ENCODE measurements at places on chromosomes 3 and 15.

DNA sequence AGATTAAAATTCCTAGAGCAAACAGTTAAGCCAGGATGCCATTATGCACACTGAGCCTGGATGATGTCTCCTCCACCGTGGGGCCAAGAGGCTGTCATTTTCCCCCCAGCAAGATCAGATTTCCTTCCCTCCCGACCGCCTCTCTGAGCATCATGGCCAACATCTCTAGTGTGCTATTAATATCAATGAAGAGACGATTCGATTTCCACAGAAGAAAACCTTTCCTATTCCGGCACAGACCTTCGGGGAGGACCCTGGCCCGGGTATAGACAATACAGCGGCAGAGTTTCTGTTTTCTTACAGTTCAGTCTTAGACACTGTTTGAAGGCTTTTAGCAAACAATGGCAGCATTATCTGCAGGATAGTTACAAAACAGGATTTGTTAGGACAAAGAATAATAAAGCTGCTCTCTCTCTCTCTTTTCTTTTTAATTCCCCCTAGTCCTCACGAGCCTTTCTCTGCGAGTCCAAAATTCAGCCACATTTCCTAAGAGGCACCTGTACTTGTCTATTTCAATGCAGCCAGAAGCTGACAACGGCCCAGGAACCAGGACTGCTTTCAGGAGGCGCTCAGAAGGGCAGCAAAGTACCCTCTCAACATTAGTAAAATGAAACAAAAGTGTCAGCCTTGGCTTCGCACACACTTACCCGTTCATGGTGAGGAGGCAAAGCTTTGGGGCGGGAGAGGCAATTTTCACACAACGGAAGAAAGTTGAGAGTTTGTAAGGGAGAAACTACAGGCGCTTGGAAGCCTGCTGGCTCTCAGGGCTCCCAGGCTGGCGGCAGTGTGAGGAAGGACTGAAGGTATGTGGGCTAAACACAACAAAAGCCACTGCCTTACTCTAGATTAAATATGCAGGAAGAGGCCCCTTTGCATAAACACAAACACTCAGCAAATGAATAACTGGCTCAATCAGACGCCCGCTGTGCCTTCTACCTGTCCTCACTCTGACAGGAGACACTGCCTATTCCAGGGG is 278.0 kb downstream of the FOXP1 start:
- no peak for DNase-seq

GRCh38 chr3:123605789-123606234 is 21.0 kb upstream of the HACD2 start:
- no peak for DNase-seq

- DNase-seq: no peak
Observed at GRCh38 chr3:107772016-107772415, 249.3 kb downstream of the BBX start.

GRCh38 chr3:146498002-146498736 is 28.8 kb upstream of the PLSCR2 start:
- no peak for DNase-seq

- DNase-seq: no peak
Observed at GRCh38 chr3:5112043-5112442, 10.0 kb upstream of the ARL8B start.

DNA sequence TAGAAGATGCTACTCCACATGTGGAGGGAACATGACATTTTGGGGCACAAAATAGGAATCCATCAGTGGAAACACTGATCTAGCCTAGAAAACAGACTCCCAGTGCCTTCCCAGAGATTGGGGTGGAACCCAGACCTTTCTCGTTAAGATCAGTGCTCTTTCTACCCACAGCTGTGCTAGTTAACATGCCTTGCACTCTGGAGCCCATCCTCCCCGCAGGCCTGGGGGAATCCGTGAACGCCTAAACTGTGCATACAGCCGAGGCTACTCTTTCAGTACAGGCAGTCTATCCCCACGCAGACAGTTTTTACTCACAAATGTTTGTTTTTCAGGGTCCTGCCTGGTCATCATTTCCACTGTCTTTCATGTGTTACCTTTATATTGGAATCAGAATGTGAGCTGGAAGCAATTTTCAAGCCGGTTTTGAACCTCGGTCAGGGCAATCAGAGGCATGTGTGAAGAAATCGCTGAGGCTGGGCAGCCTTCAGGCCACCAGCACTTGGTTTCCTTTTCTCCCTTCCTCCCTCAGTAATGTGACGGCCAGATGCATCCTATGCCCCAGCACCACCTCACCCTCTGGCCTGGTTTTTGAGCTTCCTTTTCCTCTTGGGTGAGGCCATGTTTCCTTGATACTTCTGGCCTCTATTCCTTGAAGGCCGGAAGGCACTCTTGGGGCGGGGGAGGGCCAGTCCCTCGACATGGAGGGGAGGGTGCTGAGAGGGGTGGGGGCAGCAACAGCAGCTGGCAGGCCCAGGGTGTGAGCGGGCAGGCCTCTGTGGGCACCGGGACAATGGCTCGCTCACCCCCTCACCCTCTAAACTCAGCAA is 123.6 kb upstream of the GALNT15 start:
- no peak for DNase-seq

- no peak for DNase-seq
Observed at GRCh38 chr3:161355508-161355907, 15.8 kb downstream of the SPTSSB start.

GRCh38 chr3:25169151-25169550 is 258.9 kb upstream of the RARB start:
- no peak for DNase-seq

DNA sequence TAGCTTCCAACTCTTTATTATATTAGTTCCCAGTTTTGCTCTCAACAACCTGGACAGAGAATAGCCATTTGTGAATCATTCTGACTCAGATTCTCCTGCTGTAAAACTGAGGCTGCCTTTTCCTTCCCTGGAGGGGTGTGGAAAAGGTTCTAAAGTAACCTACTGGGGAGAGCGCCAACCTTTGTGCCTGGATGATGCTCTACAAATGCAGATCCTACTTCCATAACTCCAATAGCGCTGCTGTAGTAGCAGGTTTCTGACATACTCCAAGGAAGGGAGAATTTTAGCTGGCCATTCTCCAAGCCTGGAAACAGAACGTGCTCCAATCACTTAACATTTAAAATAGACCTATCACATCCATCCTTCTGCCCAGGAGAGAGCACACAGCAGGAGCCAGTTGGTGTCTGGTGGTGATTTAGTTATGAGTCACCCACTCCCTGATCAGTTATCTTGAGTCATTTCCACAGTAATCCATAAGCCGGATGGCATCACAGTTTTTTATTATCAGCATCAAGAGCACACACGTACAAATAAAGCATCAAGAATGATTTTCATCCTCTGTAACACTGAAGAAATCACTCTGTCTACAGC is 38.3 kb downstream of the MYH15 start:
- no peak for DNase-seq

DNA sequence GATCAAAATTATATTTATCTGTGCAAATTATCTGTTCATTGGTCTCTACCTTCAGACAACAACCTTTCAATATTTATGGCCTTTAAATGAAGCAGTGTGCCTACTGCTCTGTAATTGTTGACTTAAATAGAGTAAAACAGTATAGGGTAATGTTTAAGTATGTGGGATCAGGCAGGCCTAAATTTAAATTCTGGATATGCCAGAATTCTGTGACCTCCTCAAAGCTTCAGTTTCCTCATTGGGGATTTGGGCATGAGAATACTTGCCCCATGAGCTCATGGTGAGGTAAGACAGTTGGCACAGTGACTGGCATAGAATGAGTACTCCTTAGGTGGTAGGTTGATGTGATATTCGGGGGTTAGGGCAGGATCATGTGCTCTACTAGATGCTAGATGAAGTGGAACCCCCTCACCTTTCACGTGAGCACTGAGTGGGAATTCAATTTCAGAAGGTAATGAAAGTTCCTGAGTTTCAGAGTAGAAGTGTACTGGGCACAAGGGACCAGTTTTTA is 14.9 kb downstream of the ARL8B start:
- no peak for DNase-seq

DNA sequence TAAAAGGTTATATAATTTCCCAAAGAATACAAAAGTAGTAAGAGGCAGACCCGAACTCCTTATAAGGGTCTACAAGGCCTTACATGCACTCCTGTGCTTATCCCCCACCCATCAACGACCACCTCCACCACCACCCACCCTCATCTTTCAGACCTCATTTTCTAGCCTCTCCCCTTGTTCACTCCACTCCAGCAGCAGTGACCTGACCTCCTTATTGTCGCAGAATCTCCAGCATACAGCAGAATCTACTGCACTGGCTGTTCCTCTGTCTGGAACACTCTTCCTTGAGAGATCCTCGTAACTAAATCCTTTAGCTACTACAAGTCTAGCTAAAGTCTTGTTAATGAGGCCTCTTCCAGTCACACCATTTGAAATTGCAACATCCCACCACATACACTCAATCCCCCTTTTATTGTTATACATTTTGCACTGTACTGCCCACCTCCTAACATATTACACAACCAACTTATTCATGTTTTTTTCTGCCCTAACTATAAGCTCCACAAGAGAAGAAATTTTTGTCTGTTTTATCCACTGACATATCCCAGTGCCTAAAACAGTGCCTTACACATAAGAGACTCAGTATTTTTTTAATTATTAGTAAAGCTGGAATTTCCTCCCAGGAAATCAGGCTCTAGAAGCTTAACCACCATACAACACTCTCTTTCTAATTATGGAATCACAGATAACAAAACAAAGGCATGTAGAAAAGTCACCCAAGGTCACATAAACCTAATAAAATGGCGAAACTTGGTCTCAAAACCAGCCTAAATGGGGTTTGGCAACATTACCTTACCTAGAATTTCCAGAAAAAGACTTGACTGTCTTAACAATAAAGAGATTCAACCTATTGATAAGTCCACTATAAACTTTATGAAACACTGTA is 40.2 kb downstream of the ZNF148 start:
- no peak for DNase-seq

DNA sequence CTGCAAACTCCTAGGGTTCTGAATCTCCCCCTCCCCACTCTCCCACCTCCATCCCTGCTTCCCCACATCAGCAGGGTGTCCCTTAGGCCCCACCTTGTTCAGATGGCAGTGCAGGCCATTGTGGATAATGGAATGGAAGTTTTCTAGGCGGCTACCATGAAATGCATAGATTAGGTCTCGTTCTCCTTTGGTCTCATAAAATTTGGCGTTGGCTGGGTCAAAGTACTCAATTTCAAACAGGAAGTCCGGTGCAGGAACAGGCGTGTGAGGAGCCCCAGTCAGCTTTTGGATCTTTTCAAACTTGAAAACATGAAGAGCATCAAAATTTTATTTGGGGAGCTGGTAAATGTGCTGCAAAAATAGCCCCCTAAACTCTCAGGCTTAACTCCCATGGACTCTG is 20.2 kb downstream of the PARP16 start:
- DNase-seq: no peak

- no peak for DNase-seq
Observed at GRCh38 chr3:112763258-112763657, 83.4 kb downstream of the CD200R1L start.

DNA sequence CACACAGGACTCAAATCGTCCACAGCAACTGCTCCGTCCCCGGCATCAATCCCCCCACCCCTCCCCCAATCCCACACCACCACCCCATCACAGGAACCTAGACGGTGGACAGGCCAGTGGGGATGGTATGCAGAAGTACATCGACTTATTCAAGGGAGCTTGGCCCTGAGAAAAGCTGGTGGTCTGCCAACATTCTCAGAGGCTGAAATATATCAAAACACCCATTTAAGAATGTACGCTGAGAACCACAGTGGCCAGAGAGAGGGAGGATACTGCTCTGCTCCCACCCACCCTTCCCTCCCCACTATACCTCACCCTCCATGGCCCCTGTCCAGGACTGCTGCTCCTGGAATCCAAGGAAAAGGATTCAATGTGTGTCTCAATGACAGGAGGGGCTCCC is 12.4 kb upstream of the USP3 start:
- DNase-seq: no peak

GRCh38 chr3:17179381-17180205 is 294.8 kb downstream of the PLCL2 start:
- DNase-seq: no peak

DNA sequence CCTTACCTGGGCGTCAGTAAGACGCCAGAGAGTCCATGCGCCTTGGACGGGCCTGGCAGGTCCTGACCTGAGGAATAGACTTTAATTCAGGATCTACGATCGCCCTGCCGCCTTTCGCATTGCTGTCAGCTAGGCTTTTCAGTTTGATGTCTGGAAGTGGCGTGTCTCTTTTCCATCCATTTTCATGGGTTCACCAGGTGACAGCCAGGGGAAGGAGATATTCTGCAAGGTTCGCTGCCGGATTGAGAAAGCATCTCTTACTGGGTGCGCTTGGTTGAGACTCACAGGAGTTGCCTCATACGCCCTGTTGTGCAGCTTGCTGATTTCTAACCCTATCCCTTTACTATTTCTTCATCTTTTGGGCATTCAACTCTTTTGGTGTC is 7.4 kb downstream of the EPHA3 start:
- peak; percentile 21 for DNase-seq

- DNase-seq: no peak
Observed at GRCh38 chr3:119084371-119085069, 49.9 kb upstream of the IGSF11 start.

DNA sequence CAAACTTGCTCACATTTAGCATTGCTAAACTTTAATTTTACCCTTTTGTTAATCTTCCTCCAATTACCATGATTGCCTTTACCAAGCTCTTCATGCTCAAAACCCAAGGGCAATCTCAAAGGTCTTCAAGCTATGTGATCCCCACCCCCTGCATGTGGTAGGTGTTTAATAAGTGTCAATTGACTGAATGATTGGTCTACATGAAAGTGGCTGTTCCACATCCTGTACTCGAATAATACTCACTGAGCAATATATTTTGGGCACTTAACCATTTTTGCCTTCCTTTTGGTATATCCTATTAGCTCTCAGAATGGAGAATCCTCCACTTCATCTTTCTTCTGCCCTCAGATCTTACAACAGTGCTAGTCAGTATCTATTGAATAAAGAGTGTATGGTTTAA is 17.1 kb downstream of the RBMS3 start:
- no peak for DNase-seq

- no peak for DNase-seq
Observed at GRCh38 chr15:44489464-44489863, 47.5 kb upstream of the EIF3J start.

GRCh38 chr3:184659797-184660301 is 52.0 kb downstream of the MAGEF1 start:
- DNase-seq: no peak

- no peak for DNase-seq
Observed at GRCh38 chr3:56851966-56852884, 50.5 kb upstream of the ARHGEF3 start.

- no peak for DNase-seq
Observed at GRCh38 chr15:72423256-72423655, 25.2 kb downstream of the TMEM202 start.

GRCh38 chr3:151331696-151332095 is 2.3 kb upstream of the P2RY13 start:
- no peak for DNase-seq

- DNase-seq: no peak
Observed at GRCh38 chr3:196563721-196564225, 4.6 kb downstream of the WDR53 start.

Data from NCI-H345 (cell line).